CD4-positive, alpha-beta T cell treated with Interleukin-6 at 100 ng/mL for 8 hours (primary cell): ENCODE measurements at places on chromosomes 6 and 20.

DNA sequence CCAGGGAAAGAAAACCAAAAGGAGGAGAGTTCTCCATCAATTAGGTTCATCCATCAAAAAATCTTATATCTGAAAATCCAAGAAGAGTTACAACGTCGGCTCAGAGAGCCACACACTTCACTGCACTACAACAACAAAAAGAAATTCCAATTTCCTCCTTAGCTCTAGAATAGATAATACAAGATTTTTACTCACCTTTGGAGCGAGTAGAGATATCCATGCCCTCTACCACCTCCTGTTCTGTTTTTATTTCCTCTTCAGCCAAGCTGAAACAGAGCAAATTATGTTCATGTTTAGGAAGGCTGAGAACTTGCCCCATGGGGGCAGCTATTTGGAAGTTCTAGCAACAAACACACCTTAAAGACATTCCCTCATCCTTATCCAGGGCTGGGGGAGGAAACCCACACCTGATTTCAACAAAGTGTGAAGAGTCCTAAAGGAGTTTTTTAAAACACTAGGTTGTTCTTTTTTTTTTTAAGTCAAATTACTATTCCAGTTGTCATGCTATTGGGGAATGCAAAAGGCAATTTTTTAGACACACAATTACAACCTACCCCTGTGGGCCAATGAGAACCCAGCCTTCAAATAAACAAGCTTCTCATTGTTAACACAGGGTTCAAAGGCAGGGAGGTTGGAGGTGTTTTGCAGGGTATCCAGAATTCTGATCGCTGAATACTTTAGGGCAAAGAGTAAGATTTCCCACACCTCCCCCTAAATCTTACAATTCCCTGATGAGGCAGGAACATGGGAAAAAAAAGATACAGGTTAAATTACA, 8.7 kb downstream of the ZMYND8 start:
- DNase-seq, result no peak

DNA sequence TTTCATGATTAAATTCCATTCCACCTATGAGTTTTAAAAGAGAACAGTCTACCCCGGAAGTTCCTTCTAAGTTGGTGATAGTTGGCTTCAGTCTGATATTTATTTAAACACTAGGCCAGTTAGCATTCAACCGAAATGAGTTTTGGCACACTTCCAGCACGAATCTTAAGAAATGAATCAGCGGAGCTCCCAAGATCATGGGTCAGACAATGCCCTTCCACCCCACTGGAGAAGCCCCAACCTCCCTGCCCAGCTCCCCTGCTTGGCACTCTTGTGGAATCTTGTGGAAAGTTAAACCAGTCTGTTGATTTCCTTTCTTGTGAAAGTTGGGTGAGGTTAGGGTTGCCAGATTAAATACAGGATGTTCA, 64.3 kb downstream of the MKKS start:
- no peak for DNase-seq

GRCh38 chr6:11514672-11515071, 22.9 kb upstream of the TMEM170B start:
- DNase-seq, result no peak

DNA sequence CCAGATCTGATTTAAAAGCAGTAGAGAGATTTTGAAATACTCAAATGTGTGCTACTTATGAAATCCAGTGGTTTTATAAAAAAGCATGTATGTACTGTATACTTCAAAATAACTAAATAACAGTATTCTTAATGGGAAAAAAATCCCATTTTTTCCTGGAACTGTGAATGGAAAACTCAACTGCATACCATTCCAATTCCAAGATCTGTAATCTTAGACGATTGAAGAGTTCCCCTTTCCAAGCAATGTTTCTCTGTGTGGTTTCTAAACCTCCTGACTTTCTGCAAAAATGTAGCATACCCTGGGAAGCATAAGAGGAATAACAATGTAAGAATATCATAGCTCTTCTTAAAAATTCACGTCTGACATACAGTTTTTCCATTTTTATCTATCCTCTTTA, 40.3 kb upstream of the HIVEP2 start:
- DNase-seq, result no peak

DNA sequence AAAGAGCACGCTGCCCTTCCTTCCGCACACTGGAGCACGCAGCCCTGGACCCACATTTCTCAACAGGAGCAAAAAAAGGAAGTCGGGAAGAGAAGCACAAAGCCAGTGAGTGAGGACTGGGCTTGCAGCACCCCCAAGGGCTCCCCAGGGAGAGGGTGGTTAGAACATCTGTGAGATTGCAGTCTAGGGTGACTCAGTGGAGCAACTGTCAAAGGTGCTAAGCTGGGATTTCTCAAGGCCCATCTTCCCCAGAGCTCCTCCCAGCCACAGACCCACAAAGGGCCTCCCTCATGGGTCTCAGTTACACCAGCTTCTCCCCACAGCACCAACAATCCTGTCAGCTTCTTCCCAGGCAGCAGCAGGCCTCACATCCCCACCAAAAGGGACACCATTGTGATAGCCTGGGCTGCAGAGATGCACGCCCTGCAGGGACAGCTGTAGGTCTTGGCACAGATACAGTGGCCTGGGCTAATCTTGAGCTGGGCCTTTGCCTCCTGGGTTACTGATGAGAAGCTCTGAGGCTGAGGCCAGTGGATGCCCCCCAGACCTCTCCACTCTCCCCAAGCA, 39.6 kb upstream of the CD93 start:
- DNase-seq, result no peak
